ENCODE measurements at places on chromosomes 7 and 10.

GRCh38 chr10:1287487-1287886, 231.3 kb downstream of the WDR37 start:
- DNase-seq, result no peak

GRCh38 chr10:130956251-130956650, 355.3 kb downstream of the TCERG1L start:
- no peak for DNase-seq

DNA sequence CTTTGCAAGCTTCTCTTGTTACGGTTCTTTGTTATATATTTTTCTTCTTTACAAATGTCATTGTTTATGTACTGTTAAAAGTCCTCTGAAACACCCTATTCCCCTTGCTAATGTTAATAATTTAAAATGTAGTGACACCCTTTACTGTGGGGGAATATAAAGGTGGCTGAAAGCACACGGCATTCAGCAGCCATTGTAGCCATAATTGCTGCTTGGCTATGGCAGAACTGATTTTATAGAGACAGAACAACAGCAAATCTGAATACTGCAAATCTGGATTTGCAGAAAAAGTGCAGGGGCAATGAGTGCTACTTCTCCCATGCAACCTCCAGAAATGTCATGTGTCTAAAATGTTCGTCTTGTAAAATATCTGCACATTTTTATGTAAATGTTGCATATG, 3.7 kb upstream of the WASL start:
- DNase-seq, result no peak

- DNase-seq, result peak; percentile 72
Observed at GRCh38 chr7:2465928-2466327, 10.3 kb downstream of the GRIFIN start.

- DNase-seq, result no peak
Observed at GRCh38 chr10:95278061-95278988, 12.5 kb downstream of the PDLIM1 start.

DNA sequence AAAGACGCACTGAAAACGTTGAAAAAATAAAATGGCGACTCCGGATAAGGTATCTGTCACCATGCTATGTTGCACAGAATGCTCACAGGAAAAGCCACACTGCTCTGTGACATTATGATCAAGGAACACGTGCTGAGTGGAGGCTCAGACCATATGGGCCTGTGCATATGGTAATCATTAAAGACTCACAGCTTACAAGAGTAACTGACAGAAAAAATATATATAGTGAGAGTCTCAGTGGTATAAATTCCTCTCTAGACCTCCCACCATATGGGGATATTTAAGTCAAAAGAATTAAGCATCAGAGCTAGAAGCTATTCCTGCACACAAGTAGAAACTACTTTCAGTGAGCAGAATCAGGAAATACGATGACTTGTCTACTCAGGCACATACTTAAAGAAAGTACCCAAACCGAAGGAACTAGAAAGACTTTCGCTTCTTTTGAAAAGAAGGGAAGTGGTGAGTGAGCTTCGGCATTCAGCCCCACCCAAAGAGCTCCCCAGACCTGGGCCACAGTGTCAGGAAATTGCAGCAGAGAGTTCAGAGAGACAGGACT, 65.1 kb upstream of the MPP7 start:
- peak; percentile 18 for DNase-seq

DNA sequence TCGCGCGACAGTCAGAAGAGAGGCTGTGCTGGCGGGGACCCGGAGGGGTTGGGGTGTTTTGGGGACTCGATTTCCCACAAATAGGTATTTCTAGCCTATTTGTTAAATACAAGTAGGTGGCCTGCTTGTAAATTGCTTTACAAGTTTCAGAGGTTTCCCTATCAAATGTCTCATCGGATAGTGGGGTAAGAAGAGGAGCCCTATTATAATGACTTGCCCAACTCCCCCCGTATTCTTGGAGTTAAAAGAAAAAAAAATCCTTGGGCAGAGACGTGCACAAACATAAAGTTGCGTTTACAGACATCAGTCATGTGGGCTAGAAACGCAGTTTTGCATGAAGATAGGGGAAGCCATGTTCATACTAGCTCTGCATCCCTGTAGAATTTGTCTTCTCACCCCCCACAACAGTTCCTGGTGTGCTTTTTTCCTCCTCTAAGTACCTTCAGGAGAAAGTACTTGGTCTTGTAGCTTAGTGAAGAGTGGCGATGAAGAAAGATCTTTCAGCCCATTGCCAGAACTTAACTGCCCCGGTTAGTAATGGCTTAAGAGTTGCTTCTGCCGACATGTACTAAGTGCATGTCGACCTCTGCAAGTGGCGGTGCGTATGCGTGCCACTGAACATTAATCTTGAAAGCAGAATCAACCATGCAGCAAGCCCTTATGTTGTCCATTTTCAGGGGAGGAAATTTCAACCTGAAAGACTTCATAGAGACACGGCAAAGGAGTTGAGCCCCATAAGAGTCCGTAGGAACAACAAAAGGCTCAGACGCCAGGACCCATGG, 832 bp upstream of the TIAL1 start:
- DNase-seq, result no peak

DNA sequence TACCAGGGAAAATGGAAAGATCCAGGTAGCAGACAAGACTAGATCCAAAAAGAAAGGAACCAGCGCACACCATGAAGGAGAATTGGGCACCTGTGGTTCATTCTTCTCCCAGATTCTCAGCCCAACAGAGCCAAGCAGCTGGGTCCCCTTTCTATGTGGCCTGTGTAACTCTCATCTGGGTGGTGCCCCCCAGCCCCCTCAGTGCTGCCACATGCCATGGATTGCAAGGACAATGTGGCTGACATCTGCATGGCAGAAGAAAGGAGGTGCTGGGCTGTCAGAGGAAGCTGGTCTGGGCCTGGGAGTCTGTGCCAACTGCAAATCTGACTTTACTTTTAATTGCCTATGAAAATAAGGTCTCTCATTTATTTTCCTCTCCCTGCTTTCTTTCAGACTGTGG, 21.4 kb downstream of the PRSS2 start:
- DNase-seq, result no peak
